ENCODE measurements at places on chromosomes 5 and 9.

DNA sequence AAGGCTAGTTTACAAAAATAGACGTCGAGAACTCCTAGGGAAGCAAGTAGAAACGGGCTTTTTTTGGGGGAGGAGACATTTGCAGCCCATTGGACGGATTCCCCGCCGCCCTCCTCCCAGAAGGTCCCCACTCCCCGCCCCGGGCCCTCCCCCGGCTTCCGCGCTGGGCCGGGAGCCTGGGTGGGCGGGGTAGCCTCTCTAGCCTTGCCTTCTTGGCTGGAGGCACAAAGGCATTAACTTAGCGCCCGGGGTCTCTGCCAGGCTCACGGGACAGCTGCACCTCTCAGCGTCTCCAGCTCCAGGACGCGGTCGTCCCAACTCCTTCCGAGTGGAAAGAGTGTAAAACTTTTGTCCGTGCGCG, at the start of gene DMRTA1:
TSS of gene DMRTA1 (plus strand) at position 236 of the 361 bp plus-strand sequence. CDS start 242 bp downstream, outside the sequence.
- peak; percentile 32 for DNase-seq

GRCh38 chr5:148808864-148809642, 17.4 kb upstream of the ADRB2 start:
- no peak for DNase-seq

- DNase-seq: no peak
Observed at GRCh38 chr5:39355324-39355723, 9.0 kb downstream of the C9 start.

DNA sequence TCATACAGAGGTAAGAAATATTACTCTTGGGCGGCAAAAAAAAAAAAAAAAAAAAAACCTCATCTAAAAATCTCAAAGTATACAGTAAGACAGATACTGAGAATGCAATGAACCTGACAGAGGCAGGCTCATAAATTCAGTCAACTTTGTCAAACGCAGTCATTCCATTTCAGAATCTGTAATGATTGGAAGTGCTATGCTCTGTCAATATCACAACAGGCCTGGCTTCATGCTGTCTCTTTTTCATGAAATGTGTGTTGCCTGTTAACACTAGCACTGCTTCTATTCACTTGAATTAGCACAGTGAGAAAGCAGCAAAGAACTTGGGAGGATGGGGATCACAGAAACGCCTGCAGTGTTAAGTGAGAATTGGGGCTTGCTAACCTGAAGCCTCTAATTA, 200.3 kb upstream of the EFNA5 start:
- no peak for DNase-seq

DNA sequence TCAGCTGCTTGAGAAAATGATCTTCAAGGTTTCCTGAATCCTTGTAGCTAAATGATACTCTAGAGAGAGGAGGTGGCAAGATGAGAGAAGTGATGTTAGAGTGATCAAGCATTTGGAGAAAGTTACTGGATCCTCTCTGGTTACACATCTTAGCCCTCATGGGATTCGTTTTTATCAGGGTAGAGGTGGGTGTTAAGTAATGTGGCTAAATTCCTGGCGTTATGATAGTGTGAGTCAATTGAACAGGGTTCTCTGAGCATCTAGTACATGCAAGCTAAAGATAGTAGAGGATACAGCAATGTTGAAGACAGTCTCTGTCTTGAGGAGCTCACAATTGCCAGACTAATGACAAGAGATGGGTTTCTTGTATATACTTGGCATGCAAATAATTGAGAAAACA, 123.7 kb downstream of the PSD2 start:
- DNase-seq: peak; percentile 29

GRCh38 chr5:142512043-142513042, 173.5 kb downstream of the FGF1 start:
- peak; percentile 73 for DNase-seq

DNA sequence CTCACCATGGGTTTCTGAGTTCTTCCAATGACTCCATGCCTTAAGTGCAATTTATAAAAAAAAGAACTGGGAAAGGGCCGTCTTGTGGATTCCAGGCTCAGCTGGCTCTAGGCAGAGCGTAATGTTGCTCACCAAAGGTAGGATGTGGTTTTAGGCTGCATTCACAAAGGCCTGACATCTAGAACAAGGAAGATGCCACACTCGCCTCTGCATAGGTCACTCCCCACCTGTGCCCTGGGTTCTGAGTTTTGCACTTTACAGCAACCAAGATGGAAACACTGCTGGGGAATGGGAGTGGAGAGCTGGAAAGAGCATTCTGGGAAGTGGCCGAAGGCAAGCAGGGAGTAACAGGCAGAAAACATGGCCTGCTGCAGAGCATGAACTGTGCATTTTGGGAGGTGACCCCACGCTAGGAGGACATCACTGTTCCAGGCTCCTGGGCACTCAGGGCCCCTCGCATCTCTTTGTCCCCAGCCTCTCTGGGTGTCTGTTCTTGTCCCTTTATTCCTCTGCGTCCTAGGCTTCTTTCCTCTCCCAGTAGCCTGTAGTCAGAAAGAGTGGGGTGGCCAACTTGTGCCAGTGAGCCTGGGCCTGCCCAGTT, 12.3 kb downstream of the FCN2 start:
- DNase-seq: no peak

GRCh38 chr9:137452761-137453642, 6.1 kb downstream of the NSMF start:
- DNase-seq: no peak

GRCh38 chr5:120255214-120255613, 208.9 kb upstream of the PRR16 start:
- DNase-seq: no peak

DNA sequence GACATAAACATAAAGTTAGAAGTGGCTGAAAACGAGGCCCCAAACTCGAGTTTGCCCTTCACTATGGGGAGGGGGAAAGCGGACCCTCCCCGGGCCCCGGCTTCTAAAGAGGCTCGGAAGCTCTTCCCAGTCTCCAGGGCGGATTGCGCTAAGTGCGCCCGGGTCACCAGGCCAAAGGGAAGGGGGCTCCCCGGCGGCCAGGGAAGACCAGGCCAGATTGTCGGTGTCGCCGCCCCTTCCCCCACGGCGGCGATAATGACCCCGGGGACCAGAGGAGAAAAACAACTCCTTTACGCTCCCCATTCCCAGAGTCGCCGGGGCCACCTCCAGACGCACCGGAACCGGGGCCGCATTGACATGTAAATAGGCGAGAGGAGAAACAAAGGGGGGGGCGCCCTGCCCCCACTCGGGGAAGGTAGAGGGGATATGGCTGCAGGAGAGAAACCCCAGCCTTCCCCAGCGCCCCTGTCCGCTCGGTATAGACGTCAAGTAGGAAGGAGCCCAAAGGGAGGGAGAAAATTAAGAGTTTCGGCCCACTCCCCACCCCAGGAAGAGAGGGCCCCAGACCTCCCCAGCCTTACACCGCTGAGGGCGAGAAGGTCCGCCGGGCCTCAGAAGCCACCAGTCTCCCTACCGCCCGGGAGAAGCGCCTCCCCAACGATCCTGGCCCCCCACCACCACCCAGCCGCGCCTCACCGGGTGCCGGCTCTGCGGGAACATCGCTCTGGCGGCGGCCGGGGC, 1.7 kb downstream of the TLE1 start:
- no peak for DNase-seq

DNA sequence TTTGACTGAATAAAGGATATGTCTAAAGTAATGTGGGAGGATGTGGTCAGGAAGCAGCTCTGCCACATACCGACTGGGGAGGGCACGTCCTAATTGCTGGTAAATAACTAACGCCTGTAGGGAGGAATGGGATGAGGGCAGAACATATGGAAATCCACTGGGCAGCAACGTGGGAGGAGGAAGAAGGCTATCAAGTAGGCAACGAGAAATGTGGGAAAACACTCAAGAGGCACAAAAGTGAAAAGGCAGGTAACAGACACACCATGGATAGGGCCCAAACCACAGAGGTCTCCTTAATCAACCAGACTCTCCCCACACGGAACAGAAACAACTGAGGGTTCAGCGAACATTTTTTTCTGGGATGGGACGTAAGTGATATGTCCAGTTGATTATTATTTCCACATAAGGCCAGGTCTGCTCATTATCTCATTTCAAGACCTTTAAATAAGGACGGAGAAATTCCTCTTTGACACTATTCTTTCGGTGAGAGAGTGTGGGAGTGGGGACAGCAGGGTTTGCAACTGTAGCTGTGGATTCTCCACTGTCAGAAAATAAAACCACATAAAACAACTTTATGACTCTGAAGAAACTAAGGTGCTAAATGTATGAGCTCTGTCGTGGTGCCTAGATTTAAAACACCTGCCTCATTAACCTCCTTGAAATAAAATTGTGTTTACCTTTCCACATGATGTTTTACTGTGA, 17.0 kb downstream of the IARS1 start:
- no peak for DNase-seq

DNA sequence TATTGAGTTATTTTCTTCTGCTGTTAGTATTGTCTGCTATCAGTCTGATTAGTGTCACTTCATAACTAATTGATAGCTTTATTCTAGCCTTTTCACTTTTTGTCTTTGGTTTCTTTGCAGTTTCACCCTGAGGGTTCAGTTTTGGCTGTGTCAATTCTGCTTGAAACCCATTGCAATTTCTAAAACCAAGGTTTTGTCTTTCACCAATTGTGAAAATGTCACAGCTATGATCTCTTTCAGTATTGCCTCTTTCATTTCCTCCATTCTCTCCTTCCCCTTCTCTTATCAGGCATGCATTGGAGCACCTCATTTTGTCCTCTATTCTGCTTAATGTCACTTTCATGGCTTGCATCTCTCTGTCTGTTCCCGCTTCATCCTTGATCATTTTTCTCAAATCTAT, 248.1 kb downstream of the YTHDC2 start:
- no peak for DNase-seq

DNA sequence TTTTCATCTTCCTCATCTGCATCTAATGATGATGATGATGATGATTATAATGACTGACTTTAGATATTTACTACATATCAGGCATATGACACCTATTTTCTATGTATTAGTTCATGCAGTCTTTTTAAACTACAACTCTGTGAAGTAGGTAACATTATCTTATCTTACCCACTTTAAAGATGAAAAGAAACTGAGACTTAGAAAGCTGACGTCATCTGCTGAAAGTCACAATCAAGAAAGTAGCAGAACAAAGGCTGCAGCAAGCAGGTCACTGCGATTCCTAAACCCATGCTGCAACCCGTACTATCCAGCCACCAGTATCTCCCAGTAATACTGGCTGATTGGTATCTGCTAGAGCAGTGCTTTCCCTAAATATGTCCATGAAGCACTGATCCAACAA, 40.1 kb upstream of the INSYN2B start:
- no peak for DNase-seq
